ENCODE measurements at places on chromosomes 1 and 21.

DNA sequence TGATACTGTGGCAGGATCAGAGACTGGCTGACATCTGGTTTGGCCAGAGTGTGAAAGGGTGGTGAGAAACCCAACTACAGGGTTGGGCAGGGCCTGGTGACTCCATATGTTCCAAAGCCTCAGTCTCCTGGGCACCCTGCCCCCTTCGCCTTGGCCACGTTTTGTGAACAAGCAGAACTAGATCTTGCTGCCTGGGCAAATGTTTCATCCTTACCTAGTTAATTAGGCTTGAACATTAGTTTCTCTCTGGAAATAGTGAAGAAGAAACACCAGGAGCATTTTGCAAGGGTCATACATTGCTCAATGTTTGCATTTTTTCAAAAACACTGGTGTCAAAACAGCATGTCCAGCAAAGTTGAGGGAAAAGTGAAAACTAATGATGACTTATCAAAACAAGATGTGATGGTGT lies 60.5 kb downstream of the MAP3K7CL start:
- DNase-seq, result no peak

GRCh38 chr1:113307771-113308445 lies 82.4 kb upstream of the MAGI3 start:
- DNase-seq, result no peak

- peak; percentile 79 for DNase-seq
Observed at GRCh38 chr1:248825909-248826760, at the start of gene SH3BP5L. SH3BP5L (minus strand) TSS chr1:248825915; CDS start chr1:248824935, 980 bp downstream.

GRCh38 chr1:14372526-14372925 lies 226.0 kb upstream of the KAZN start:
- no peak for DNase-seq

DNA sequence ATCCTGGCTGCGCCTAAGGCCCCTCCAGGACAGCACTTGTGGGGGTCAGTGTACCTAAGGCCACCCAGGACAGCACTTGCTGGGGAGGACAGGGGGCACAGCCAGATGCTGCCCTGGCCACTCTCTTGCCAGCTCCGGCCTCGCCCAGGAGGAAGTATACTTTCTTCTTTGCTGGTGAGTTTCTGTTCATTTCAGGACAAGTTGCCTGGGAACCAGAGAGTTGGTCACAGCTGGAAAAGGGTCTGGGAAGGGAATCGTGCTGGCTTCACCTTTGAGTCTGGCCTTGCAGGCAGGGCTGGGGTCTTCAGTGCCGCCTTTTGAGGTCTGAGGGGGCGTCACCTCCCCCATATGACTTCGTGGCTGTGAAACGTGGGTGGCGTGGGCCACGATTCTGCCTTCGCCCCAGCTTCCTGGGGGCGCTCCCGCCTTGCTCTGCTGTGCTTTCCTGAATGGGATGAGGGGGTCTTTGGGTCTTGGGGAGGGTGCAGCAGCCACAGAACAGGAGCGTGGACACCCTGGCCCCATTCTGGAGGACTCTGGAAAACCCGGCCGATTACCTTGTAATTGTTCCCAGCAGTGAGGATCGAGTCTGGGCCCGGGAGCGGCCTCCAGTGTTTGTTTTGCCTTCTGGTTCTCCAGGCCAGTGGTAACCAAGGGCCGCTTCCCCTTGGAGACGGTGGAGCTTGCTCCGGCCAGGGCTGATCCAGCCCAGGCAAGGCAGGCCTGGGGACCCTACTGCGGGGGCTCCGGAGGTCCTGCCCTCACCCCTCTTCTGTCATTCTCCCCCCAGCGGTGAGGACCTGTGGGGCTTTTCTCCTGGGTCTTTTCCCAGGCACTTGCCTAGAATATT lies 45.9 kb downstream of the SPSB1 start:
- no peak for DNase-seq

- no peak for DNase-seq
Observed at GRCh38 chr1:213201380-213202155, 150.5 kb downstream of the RPS6KC1 start.

GRCh38 chr1:67708606-67709005 lies 23.6 kb downstream of the GADD45A start:
- DNase-seq, result no peak

DNA sequence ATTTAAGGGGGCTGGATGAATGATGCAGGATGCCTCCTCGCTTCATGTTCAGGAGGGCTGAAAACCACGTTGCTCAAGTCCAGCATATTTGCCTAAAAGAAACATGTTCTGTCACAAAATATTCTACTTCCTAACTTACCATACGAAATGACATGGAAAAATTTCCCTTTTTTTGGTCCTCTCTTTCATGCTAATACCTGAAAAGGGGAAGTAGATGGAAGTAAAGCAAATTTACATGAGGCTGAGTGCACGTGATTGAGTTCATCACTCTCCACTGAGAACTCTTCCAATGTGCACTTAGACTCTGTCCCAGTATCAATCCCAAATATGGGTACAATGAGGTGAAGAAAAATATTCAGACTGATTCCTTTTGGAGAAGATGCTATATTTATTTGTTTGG lies 23.0 kb downstream of the XCL2 start:
- DNase-seq, result no peak

DNA sequence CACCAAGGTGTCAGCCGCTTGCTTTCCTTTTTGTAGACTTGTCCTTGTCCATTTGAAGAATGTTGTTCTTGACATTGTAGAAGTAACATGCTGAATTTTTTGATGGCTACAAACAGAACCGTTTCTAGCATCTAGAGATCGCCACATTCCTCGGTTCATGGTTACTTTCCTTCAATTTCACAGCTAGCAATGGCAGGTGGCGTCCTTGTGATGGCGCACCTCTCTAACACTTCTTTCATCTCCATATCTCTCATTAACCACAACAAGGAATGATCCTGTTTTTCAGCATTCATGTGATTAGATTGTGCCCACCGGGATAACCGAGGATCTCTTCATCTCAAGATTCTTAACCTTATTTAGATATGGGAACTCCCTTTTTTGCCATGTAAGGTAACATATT lies 2129.8 kb downstream of the NCAM2 start:
- DNase-seq, result no peak

DNA sequence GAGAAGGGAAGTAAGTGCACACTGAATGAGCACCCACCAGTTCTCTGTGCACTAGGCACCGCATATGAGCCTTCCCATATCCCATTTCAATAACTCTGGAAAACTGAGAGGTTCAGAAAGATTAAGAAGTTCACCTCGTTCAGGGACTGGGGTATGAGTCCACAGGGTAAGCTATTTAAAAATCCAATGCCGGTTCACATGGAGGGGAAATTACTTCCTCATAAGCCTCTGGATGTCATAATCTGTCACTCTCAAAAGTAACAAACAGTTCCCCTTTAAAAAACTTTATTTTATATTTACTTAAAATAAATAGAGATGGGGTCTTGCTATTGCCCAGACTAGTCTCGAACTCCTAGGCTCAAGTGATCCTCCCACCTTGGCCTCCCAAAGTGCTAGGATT lies 1.9 kb downstream of the OR2B11 start:
- DNase-seq, result no peak

DNA sequence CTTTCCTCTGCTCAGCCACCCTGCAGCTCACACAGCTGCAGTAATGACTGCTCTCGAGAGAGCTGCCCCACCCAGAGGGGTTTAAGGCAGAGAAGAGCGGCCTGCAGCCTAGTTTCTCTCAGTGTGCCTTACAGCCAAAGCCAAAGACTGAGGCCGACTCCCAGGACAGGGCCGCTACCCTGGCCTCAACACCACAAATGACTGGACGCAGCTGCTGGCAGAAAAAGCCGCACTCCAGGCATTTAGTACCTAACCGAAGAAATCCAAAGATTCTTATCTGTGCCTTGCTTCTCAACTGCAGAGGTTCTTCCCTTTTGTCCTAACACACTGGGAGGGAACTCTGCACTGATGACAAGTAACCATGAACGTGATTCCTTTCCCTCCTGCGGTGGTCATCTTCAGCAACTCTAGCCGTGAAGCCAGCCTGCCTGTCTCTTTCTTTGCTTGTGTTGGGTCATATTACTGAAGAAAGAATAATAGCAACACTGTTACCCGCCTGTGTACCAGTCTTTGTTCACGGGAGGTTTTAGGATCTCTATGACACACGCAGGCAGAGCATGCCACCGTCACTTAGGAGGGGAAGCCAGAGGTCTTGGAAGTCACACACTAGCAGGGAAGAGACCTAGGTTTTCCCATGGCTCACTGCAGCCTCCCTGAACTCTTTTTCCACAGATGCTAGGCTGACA lies 202.7 kb downstream of the RHOU start:
- no peak for DNase-seq

DNA sequence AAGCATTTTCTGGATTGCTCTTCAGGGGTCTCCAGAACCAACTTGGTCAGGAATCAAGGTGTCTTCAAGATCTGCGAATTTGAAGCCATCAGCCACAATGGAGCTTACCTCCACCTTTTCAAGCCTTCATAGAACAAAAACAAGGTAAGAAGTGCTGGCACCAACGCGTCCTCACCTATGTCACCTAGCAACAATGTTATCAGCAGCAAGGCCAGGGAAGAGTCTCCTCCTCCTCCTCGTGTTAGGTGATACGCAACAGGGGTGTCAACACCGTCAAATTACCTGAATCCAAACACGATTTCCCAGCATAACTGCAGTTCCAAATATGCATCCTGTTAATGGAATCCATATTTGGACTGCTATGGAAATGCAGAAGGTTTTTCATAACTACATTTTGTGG lies 4.1 kb upstream of the TIAM1 start:
- DNase-seq, result no peak

DNA sequence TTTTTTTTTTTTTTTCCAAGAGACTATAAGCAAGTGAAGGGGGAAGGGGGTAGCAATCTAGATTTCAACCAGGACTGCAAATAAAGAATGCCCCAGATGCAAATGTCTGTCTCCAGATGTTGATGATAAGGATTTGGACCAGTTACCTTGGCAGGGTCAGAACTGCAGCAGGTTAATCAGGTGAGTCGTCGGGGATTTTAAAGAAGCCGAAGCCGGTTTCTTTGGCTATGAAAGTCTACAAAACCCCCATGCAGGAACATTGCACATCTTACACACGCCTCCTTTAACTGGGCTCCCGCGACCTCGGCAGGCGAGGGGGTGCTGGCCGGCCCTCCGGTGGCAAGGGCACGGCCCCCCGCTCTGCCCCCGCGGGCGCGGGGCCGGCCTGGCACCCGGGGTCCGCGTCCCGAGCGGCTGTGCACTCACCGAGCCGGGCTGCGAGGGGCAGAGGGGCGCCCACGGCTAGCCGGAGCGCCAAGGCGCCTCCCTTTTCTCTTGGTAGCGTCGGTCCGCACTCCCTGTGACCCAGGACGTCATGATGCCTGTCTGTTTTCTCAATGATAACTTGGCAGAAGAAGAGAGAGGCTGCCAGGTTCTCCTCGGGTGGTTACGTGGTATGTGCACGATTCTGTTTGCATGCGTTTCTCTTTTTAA lies 366.3 kb upstream of the ESRRG start:
- no peak for DNase-seq

- no peak for DNase-seq
Observed at GRCh38 chr21:20802631-20803260, 195.5 kb upstream of the NCAM2 start.

DNA sequence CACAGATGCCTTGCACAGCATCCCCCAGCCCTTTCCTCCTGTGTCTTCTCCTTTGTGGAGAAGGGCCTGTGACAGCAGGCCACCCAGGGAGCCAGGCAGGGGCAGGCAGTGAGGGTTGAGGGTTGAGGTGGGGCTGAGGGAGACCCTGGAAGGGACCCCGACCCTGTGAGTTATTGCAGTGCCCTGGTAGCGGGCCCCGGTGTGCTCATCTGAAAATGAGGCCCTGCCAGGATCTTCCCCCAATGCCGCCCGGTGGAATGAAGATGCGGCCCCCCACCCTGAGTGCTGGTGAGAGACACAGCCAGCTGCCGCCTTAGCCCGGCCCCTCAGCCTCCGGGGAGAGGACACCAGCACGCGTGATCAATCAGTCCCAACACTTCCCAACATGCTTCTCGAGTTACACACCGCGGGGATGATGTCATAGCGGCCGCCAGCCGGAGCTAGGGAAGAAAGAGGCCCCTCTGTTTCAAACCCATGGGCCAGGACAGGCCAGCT lies 36.2 kb upstream of the ACTRT2 start:
- no peak for DNase-seq

- no peak for DNase-seq
Observed at GRCh38 chr1:9599741-9600140, 11.0 kb downstream of the TMEM201 start.

DNA sequence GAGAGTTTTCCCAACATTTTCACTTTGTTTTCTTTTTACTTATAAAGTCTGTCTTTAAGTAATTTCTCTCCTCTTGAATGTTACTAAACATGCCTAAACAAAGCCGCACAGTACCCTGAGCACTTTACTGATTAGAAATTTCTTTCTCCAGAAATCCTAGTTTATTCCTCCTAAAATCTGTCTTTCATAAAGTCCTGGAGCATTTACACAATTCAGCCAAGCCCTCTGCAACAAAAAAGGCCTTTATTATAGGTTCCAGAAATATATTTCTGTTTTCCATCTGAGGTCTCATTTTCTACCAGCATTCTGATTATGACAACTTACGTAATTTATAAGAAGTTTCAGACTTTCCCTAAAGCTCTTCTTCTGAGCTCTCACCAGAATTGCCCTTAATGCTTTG lies 549.5 kb upstream of the OLFM3 start:
- DNase-seq, result no peak

DNA sequence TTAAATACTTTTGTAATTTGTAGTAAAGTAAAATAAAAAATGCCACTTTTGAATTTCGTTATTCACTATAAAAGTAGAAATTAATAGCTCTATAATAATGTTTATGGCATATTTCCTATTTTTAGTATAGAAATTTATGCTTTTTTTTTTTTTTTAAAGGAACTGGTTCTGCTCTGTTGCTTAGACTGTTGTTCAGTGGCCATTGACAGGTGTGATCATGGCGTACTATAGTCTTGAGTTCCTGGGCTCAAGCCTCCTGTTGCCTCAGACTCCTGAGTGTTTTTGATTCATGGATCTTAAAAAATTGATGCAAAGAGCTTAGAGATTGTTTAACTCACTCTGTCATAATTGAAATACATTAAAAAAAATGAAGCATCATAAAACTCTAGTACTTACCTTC lies 53.6 kb downstream of the RPS6KC1 start:
- DNase-seq, result no peak

GRCh38 chr1:184987696-184988095 lies 13.4 kb upstream of the NIBAN1 start:
- DNase-seq, result no peak

All from cerebellar nuclear complex (tissue), 1 donor.